Myometrial cell (primary cell): ENCODE measurements at places on chromosomes 5 and 9. TPM values are rescaled to one million over a fixed set of nuclear protein-coding genes. Genes with fewer than 3 reads are reported as not detected.

Gene WNK2
- total RNA-seq: not detected in 2 replicates

Gene SIT1
- total RNA-seq: not detected in 2 replicates

Gene FAXDC2
- total RNA-seq: 8.5 and 19.9 TPM in 2 replicates

Gene N4BP3
- total RNA-seq: 0.29 and 0.89 TPM in 2 replicates

Gene KIF2A
- 25.1 and 29.6 TPM in 2 replicates for total RNA-seq

Gene OTULINL
- total RNA-seq: 19.9 and 24.5 TPM in 2 replicates

Gene INSYN2B
- 7.6 and 12.1 TPM in 2 replicates for total RNA-seq

Gene TYRP1
- total RNA-seq: not detected in 2 replicates

Gene PRRX2
- total RNA-seq: 1.4 TPM in 1 of 2 replicates, not detected in the other

Gene TOR2A
- 16.0 and 23.4 TPM in 2 replicates for total RNA-seq

Gene PCDHGB5
- 6.7 and 7.2 TPM in 2 replicates for total RNA-seq

Gene PTPRD
- total RNA-seq: 1.9 and 3.5 TPM in 2 replicates

Gene ROPN1L
- total RNA-seq: 1.8 TPM in 1 of 2 replicates, not detected in the other

Gene PCDHB7
- under 0.01 and 1.4 TPM in 2 replicates for total RNA-seq

Gene HMCN2
- total RNA-seq: not detected in 2 replicates
